ENCODE measurements at places on chromosomes 12 and 14.

DNA sequence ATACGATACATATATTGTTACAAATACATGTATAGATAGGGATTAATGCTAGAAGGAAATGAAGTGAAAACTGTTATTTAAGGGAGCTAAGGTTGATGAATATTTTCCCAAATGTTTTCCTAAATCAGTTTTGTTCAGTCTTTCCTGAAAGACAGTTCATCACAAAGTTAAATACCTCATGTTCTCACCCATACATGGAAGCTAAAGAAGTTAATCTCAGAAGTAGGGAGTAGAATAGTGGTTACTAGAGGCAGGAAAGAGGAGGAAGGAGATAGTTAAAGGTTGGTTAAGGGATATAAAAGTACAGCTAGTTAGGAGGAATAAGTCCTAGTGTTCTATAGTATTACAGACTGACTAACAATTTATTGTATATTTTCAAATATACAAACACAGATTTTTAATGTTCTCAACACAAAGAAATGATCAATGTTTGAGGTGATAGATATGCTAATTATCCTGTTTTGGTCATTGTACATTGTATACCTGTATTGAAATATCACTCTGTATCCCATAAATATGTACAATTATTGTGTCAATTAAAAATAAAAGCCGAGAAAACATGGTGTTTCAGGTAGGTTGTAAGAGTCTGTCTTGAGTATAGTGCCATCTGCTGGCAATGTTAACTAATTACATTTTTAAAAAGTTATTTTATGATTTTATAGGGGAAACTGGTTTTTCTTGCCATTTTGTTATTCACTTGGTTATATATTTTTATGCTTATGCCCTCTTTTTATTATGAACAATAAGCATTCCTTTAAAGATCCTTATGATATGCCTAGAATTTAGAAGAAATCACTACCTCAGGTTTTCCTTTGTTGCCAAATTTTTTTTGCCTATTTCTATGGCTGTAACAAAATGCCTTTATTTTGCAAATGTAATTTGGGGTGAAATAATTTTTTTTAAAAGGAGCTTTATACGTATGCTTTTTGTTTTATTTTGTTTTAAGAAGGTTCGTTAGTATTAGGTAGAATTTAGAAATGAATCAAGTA, 26.9 kb downstream of the ZDHHC17 start:
- peak; percentile 32 for DNase-seq

- no peak for DNase-seq
These were observed 190.6 kb downstream of the ITPR2 start for GRCh38 chr12:26642361-26642760.

GRCh38 chr12:56296295-56296694, 3.8 kb downstream of the CS start:
- no peak for DNase-seq

DNA sequence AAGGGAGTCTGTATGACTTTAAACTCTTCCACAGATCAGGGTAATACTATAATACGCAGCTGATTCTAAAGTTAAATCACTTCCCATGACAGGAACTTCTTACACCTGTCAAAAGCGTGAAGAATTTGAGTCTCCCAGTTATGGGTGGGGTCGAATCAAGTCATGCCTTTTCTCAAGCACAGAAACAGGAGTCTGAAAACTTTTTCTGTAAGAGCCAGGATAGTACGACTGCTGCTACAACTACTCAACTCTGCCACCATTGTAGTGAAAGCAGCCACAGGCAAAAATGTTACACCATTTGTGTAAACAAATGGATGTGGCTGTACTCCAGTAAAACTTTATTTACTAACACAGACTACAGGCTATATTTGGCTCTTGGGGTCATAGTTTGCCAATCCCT, 90.3 kb downstream of the DUSP6 start:
- no peak for DNase-seq
